Activated naive CD8-positive, alpha-beta T cell treated with anti-CD3 and anti-CD28 coated beads, Interleukin-2, amount 10 ng/mL, durations not matched to agents 7 days and 5 days (primary cell): ENCODE measurements at places on chromosomes 4 and X. TPM values are rescaled to one million over a fixed set of nuclear protein-coding genes. Genes with fewer than 3 reads are reported as not detected.

GRCh38 chr4:148073349-148073748 lies 341.5 kb downstream of the ARHGAP10 start:
- no peak overlapping the region for H3K27ac ChIP-seq
- DNase-seq: no peak
- no peak overlapping the region for H3K4me3 ChIP-seq

DNA sequence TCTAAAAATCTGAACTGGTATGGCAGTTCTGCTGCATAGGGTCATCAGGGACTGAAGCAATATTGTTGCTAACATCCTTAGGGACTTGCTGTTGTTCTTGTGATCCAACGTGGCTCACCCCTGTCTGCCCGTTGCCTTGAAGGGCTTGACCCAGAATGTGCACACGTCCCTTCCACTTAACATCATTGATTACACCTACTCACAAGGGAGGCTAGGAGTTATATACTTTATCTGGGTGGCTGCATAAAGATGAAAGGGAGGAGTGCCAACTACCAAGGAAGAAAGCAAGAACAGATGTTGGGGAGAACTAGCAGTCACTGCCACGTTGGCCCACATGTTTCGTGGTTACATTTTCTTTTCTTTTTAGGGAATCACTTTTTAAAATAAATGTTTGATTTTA lies 34.0 kb downstream of the SLC9A6 start:
- DNase-seq: no peak
- peaks cover 4% of the 10 kb centered on the region for H3K4me1 ChIP-seq
- no peak overlapping the region for H3K4me3 ChIP-seq

DNA sequence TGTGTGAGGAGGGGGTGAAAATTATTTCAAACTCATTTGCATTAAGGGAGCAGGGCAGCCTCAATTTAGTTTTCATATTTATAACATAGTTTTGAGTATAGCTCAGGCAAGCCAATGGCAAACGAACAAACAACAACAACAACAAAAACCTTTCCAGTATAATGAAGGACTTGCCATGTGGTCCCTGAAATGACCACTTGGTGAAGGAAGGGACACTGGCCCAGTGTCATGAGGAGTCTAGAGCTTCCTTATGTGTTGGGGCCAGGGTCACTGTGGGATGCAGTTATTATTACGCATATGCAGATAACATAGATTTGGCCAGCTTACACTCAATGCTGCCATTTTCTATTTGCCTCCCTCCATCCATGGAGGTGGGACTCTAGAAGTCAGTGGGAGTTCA lies 23.3 kb downstream of the NKX3-2 start:
- H3K4me1 ChIP-seq: peaks cover 4% of the 10 kb centered on the region
- H3K4me3 ChIP-seq: no peak overlapping the region
- H3K27ac ChIP-seq: no peak overlapping the region

DNA sequence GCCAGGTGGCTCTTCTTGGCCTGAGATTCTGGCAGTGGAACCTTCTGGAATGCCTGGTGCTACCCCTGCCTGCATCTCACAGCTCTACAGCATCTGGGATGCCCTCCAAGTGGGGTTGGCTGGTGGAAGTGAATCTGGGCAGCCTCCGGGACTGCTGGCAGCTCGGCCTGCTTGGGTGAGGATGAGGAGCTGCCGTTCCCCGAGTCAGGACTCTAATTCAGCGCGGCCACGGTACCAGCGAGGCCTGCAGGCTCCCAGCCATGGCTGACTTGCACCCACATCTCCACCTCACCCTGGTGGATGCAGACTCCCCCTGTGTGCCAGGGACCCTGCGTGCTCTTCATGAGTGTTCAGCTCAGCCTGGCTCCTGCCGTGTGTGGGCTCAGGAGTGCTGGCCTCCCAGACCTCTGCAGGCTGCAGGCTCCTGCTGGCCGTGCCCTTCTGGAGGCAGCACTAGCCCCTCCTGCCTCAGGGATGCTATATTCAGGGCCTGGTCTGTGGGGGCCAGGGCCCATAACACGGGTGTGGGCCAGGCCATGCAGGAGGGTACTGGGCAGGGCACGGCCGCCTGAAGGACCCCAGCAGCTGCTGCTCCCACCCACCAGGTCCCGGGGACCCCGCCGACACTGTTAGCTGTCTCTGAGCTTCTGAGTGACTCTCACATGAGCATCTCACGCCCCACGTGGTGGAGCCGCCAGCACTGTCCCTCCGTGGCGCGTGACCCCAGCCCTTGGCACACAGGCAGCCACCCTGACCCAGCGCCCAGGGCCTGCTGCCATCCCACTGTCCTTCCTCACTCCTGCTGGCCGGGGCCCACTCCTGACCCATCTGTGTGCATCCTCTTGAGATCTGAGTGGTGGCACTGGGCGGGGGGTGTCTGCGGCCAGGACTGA lies 10.6 kb downstream of the UVSSA start:
- H3K27me3 ChIP-seq: no peaks in the 10 kb centered on the region
- no peak overlapping the region for H3K27ac ChIP-seq
- DNase-seq: no peak
- H3K4me1 ChIP-seq: no peaks in the 10 kb centered on the region
- H3K4me3 ChIP-seq: no peak overlapping the region

- no peak for DNase-seq
- no peak overlapping the region for H3K27ac ChIP-seq
- no peaks in the 10 kb centered on the region for H3K36me3 ChIP-seq
- H3K4me3 ChIP-seq: no peak overlapping the region
Measured at GRCh38 chr4:141037446-141037845, 95.8 kb downstream of the RNF150 start.

GRCh38 chrX:80876877-80877276 lies 67.2 kb upstream of the BRWD3 start:
- no peak overlapping the region for H3K4me3 ChIP-seq
- H3K27ac ChIP-seq: no peak overlapping the region
- no peaks in the 10 kb centered on the region for H3K36me3 ChIP-seq
- no peaks in the 10 kb centered on the region for H3K27me3 ChIP-seq
- no peak for DNase-seq
- H3K4me1 ChIP-seq: no peaks in the 10 kb centered on the region

Gene CT47B1
- total RNA-seq: not detected

Gene STK32B
- not detected for total RNA-seq

Gene ZIC3
- total RNA-seq: not detected

Gene CLDN2
- not detected for total RNA-seq

Gene XK
- not detected for total RNA-seq

Gene VCX3A
- not detected for total RNA-seq

Gene ZNF157
- total RNA-seq: 1.1 TPM

Gene PAGE1
- not detected for total RNA-seq

Gene PDCL2
- total RNA-seq: not detected
